ENCODE measurements at places on chromosomes 2 and 18.

GRCh38 chr18:45724601-45725000 lies 620 bp downstream of the SLC14A1 start:
- DNase-seq = no peak

GRCh38 chr2:139271879-139272278 lies 491.7 kb upstream of the NXPH2 start:
- no peak for DNase-seq

DNA sequence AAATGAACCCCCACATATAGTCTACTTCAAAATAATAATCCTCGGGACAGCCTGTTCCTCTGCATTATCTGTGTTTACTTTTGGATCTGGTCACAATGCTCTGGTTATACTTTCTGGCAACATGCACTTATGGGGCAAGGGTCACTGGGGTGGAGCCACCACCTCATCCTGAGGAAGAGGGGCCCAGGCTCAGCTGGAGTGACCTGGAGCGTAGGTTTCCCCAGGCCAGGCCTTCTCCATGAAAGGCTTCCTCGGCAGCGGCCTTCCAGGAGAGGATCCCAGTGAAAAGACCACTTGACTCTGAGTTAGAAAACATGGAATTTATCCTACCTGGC lies 237.4 kb downstream of the SETBP1 start:
- DNase-seq = peak; percentile 54

GRCh38 chr2:112317303-112318158 lies 42.1 kb downstream of the ZC3H6 start:
- DNase-seq = no peak

GRCh38 chr2:46135228-46135855 lies 161.9 kb upstream of the EPAS1 start:
- DNase-seq = no peak

DNA sequence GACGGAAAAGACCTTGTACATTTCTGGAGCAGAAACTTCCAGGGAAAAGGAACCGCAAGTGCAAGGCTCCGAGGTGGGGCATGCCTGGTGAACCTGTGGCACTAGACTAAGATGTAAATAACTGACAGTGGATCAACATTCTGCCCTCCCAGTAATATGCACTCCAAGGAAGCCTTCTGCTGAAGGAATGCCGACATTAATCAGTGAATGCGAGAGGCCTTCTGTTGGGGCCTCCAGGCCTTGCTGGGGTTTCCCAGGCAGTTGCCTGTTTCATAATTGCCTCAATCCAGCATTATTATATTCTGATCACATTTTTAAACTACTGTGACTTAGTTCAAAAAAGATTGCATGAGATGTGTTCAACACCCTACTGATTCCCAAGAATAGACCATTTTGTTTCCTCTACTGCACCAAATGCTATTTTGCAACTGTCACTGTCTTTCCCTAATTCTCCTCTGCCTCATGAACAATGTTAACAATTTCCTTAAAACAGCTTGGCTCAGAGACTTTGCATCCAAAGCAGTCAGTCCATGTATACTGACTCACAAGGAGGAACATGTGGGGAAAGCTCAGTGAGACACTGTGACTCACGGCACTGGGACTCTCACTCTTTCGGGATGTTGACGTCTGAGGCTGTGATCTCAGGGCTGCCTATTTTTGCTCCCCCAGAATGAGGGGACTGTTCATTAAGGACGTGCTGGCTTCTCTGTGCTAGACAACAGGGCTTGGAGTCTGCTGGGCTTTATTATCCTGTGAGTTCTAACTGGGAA lies 10.5 kb upstream of the DSG2 start:
- DNase-seq = no peak

- no peak for DNase-seq
These were observed 139.2 kb downstream of the NEDD4L start for GRCh38 chr18:58183226-58183625.

GRCh38 chr18:24553571-24554285 lies 93.3 kb downstream of the HRH4 start:
- DNase-seq = no peak

- DNase-seq = no peak
These were observed 67.5 kb upstream of the CD226 start for GRCh38 chr18:70015127-70015526.

- DNase-seq = no peak
These were observed 144.3 kb upstream of the PELI1 start for GRCh38 chr2:64288321-64289193.

- DNase-seq = no peak
These were observed 39.1 kb downstream of the VWA3B start for GRCh38 chr2:98126061-98126460.

- no peak for DNase-seq
These were observed 3.5 kb upstream of the KLF11 start for GRCh38 chr2:10039658-10040410.

- DNase-seq = no peak
These were observed 19.3 kb downstream of the IGFBP2 start for GRCh38 chr2:216652566-216652965.

GRCh38 chr2:127080938-127081755 lies 25.8 kb downstream of the BIN1 start:
- no peak for DNase-seq

DNA sequence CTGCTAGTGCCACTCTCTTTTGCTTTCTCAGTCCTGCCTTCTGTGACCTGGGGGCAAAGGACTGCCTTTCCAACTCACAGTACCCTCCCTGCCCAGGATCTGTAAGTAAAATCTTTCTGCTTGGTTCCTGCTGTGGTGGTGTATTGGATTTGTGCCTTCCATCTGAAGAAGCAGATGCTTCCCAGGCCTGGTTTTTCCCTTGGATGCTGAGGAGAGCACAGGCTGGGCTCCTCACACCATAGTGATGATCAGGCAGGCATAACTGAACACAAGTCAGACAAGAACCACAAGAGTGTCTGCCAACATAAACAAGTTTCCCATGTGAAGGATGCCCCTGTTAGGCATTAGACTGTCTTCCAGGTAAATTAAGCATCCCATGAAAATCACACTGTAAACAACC lies 121.3 kb upstream of the NRXN1 start:
- DNase-seq = no peak

DNA sequence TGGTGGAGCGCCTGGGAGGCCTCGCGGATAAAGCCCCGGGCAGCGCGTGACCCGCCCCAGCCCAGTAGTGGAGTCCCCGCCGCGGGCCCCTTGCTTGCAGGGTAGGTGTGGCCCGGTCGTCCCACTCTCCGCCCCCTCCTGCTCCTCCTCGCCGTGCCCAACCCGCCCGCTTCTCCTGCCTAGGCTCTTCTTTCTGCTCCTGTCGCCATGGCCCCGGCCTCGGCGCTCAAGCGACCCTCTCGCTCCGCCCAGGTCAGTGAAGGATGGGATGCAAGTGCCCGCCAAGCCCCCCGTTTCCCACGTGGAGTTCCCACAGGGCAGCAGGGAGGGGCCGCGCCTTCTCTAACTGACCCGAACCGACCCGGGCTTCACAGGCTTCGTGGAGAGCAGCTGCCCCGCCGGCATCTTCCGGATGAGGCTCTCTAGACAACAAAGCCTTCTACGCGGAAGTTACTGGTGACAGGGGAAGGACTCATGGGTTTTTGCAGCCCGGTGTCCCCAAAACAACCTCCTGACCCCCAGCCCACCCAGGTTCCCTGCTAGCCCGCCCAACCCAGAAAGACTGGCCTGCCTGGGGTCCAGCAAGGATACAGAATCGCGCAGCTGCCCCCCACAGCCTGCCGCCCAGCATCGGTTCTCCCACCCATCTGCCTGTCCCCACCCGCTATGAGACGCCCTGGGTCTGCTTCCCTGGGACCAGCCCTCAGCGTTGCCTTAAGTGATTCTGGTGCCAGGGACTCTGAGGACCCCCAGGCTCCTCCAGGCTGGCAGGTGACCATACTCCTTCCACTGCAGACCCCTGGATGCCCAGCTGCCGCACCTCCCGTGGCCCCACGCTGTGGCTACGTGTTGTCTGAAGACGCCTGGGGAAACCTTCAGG lies 32.8 kb downstream of the TTC32 start:
- peak; percentile 16 for DNase-seq

DNA sequence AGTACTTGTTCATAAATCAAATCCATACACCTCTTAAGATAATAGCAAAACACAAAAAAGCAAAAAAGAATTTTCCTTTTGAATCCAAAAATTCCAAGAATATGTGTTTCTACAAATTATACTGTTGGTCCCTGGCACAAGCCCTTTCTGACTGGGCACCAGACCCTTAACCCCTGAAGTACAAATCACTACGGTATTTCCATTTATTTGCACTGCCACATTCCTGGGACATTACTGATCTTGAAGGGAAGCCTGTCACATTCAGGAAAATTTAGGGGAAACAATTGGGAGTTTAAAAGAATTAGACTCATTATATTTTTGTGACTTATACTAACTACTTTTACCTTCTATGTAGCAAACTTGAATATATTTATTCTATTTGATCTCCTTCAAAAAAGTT lies 98.8 kb downstream of the ZNF521 start:
- DNase-seq = no peak

- no peak for DNase-seq
These were observed 281.0 kb downstream of the AFF3 start for GRCh38 chr2:99861376-99861760.
